ENCODE measurements at places on chromosomes 3 and 15. TPM values are rescaled to one million over a fixed set of nuclear protein-coding genes. Genes with fewer than 3 reads are reported as not detected.

The MYO5C gene
- 2.2 TPM for total RNA-seq

The TMCO5A gene
- total RNA-seq, result 5.3 TPM

The RMDN3 gene
- total RNA-seq, result 9.4 TPM

The RBM5 gene
- total RNA-seq, result 142 TPM

The SOX2 gene
- 2.2 TPM for total RNA-seq

The ZNF662 gene
- total RNA-seq, result 10.4 TPM

The KLF15 gene
- 1.7 TPM for total RNA-seq

The ADAMTSL3 gene
- 11.6 TPM for total RNA-seq

GRCh38 chr3:50550079-50550736 lies 17.3 kb downstream of the C3orf18 start:
- DNase-seq, result peak; percentile 56

DNA sequence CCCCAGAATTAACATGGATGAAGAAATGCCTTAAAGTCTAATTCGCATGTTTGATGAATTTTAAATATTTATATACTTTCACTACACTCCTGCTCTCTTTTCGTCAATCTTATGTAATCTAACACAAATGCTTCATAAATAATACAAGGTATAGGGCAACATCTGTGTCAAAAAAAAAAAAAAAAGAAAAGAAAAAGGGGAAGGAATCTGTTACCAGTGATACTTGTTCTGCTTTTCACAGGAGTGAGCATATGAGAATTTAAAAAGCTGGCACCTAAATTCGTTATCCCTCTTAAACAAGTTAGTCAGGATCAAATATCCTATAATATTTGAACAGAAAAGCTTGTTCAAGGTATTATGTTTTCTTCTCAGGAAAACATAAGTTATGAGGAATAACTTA lies 243.8 kb downstream of the KCNH8 start:
- no peak for DNase-seq

DNA sequence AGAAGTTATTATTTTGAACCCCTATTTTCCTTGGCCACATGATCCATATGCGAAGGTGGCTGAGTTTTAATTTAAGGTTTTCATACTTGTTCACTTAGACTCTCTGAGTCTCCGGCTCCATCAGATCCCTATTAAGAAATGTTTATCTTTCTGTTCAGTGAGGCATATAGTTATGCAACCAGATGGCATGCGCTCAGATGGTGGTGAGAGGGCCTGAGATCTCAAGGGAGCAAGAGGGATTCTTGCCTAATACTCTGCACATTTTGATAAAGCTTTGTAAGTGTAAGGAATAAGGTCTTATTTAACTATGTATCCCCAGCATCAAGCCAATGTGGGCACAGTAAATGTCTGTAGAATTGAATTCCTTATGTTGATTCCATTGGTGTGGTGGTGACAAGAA lies 78.9 kb upstream of the DPH6 start:
- DNase-seq, result peak; percentile 24

DNA sequence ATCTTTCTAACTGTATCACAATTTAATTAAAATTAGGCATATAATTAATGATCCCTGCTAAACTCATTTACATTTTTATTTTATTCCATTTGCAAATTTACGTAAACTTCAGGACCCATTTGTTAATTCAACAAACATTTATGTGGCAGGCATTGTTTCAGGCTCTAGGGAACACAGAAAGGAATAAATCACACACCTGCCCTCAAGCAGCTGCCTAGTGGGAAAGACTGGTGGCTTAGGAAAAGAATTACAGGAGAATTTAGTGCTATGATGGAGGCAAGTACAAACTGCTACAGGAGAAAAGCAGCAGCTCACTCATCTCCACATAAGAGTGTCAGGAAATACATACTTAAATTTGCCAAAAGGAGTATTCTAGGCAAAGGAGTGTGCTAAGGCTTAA lies 11.2 kb downstream of the CBLB start:
- no peak for DNase-seq

DNA sequence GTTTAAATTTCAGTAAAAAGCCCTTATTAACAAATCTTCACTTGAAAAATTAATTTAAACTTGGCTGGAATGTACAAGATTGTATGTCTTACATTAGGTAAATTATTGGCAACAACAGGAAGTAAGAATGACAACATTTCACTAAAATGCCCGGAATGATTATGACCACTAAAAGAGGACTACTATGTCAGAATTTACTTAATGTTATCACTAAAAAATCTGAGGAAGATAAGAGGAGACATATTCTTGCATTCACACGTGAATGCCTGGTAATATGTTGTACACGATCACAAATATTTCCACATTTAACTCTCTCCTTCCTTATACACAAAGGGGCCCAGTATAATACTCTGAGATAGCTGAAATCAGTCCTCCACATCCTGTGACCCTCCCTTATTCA lies 29.7 kb downstream of the VGLL3 start:
- no peak for DNase-seq

DNA sequence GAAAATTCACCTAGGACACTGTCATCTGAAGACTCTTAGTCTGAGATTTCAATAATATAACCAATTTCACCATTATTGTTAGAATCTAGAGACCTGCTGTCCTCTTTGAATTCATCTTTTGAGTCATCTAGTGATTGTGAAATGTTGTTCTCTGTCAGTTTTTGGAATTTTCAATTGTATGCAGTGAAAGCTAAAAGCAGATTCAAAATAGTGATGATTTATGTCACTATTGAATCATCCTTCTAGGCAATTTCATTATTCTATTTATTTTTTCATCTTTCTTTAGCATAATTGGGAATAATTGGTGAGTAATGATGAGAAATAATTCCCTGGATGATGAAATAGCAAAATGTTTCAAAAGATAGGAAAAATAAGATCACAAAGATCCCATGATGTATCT lies 101.7 kb upstream of the EIF1B start:
- DNase-seq, result no peak

DNA sequence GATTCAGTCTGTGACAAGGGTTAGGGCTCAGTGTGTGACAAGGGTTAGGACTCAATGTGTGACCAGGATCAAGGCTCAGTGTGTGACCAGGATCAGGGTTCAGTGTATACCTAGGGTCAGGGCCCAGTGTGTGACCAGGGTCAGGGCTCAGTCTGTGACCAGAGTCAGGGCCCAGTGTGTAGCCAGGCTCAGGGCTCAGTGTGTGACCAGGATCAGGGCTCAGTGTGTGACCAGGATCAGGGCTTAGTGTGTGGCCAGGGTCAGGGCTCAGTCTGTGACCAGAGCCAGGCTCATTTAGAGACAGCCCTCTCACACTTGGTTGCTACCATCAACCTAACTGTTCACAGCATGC lies 24.2 kb downstream of the LOXL1 start:
- no peak for DNase-seq

- DNase-seq, result peak; percentile 78
Measured at GRCh38 chr3:42652611-42653302, 740 bp upstream of the ZBTB47 start.

DNA sequence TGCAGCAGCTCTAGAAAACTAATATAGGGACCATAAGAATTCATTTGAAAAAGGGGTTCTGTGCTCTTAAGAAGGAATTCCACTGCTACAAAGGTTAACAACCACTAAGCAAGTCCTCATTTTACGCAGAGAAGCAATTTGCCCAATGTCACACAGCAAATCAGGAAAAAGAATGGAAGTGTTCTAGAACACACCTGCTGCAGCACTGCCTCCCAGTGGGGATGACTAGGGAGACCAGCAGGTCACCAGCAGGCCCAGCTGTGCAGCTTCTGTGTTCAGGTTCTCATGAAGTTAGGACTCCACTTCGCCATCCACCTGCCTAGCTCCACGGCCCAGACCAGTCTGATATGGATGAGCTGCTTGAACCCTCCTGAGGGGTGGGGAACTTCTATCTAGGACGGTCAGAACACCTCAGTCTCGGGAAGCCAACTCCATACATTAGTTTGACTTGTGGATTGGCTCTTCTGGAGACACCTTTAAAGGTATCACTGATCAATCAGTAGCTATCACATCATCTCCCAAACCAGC lies 18.6 kb downstream of the POMGNT2 start:
- no peak for DNase-seq

- DNase-seq, result no peak
Measured at GRCh38 chr3:140911822-140912221, 29.8 kb upstream of the SLC25A36 start.

- DNase-seq, result peak; percentile 41
Measured at GRCh38 chr3:69443457-69443920, 57.6 kb upstream of the FRMD4B start.

DNA sequence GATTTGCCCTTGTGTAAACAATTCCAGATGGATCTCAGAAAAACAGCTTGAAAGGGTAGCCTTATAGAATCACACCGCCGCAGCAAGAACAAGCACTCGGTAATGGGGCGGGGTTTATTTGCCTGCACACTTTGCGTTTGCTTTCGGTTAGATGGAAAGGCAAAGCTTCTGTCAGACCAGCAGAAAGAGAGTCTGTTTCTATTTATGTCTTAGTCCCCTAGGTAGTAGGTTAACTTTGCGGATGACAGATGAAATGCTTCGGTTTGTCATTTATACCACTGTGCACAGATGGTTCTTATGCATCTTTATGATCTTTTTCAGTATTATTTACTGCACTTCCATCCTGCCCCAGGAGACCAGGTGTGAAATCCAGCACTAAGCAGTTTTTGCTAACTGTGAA lies 62.2 kb downstream of the PYDC2 start:
- no peak for DNase-seq

DNA sequence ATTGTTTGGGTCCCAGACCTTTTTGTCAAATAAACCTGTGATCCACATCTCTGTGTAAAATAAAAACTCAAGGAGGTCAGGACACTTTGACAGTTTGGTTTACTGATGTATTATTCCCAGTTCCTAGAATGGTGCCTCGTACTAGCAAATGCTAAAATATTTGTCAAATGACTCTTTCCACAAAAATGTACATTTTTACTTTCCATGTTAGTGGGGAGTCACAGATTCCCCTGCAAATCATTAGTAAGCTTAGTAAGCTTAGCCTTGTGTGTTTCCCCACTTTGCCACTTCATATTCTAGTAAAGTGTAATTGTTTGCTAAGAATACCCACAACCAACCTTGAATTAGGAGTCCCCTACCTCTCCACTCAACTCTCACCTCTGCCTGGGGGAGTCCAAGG lies 2.4 kb upstream of the MAGI1 start:
- no peak for DNase-seq

DNA sequence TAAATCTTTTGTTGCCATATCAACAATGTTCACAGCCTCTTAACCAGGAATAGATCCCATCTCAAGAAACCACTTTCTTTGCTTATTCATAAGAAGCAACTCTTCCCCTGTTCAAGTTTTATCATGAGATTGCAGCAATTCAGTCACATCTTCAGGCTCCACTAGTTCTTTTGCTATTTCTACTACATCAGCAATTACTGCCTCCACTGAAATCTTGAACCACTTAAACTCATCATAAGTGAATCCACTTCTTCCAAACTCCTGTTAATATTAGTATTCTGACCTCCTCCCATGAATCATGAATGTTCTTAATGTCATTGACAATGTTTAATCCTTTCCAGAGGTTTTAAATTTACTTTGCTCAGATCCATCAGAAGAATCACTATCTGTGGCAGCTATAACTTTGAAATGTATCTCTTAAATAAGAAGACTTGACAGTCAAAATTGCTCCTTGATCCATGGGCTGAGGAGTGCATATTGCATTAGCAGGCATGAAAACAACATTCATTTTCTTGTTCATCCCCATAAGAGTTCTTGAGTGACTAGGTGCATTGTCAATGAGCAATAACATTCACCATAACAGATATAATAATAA lies 205.9 kb downstream of the DTWD1 start:
- no peak for DNase-seq

- no peak for DNase-seq
Measured at GRCh38 chr3:50201573-50202315, 3.3 kb upstream of the SLC38A3 start.

DNA sequence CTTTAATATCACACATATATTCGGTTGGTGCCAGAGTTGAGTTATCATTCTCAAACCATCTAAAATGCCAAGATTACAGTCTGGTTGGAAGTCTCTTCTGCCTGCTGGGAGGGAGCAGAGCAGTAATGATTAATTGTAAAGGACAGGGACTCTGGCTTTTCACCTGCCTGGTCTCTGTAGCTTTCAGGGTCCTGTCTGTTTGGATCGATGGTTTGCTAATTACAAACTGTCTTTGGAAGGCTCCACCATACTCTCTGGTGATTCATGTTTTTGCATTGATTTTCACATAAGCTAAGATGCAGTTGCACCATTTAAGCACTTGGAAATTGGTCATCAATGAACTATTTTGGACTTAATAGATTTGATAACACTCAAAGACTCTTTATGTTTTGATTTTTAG lies 350.4 kb upstream of the SATB1 start:
- no peak for DNase-seq

GRCh38 chr3:128339491-128340012 lies 127.1 kb downstream of the DNAJB8 start:
- DNase-seq, result no peak

DNA sequence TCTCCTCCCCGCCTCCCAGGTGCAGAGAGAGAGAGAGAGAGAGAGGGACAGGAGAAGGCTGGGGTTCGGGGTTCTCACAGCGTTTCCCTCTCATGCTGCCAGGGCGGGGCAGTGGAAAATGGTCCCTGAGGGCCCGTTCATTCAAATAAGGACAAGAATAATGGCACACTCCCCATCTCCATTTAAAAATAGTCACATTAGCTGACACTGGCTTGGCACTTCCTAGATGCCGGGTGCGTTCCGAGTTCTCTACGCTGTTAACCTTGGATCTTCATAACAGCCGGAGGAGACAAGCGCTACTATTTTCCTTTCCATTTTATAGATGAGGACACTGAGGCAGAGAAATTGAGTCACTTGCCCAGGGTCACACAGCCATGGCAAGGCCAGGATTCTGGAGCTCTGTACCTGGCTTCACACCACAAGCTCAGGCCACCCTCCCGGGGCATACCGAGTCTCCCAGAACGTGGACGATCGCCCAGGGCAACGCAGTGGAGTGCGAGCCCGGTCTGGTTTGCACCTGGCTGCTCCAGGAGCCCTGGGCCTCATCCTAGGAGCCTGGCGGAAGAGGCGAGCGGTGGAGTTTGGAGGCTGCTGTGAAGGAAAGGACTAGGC lies 608 bp upstream of the SLC6A6 start:
- DNase-seq, result no peak

DNA sequence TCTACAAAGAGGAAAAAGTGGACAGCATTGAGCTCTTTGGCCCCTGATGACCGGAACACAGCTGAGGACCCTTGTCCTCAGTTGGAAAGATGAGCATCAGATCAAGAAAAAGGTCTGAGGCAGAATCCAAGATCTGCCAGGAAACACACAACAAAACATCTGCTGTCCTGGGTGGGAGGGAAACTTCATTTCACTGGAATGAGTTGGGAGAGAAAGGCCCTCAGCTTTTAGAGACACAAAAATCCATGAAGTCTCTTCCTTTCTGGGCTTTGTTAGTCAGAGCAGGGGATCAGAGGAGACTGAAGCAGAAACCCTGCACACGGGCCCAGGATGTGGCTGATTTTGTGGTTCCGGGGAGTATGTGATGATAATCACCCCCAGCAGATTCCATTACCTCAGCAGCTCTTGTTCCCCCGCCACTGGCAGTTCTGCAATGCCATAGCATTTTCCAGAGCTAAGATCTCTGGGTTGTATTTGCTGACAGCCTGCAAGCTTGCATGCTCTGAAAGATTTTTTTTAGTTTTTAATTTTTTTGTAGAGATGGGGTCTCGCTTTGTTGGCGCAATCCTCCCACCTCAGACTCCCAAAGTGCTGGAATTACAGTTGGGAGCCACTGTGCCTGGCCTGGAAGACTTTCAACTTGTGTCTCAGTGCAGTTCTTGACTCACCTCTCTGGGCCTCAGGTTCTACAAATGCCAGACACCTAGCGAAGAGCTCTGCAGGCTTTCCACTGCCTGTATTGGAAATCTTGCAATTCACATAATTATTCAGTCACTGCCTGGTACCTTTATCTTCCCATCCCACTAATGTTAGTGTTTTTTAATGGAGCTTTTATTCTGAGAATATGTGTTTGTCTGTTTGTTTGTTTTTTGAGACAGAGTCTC lies 5.8 kb upstream of the TATDN2 start:
- DNase-seq, result peak; percentile 63
